ENCODE measurements at places on chromosomes 7 and 10.

DNA sequence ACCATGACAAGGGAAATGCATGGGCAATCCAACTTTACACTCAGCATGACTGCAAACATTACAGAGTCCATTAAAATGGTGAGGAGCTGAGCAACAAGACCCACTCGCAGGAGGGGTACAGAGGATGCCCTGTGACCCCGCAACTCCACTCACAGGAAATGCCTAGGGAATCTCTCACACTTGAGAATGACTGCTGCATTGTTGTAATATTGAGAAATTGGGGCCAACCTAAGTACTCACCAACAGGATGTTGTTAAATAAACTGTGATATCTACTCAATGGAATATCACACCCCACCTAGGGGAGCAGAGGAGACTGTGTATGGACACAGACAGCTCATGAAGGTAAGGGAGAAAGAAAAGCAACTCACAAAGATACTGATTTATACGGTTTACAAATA, 53.4 kb upstream of the CAMK2B start:
- DNase-seq = no peak

DNA sequence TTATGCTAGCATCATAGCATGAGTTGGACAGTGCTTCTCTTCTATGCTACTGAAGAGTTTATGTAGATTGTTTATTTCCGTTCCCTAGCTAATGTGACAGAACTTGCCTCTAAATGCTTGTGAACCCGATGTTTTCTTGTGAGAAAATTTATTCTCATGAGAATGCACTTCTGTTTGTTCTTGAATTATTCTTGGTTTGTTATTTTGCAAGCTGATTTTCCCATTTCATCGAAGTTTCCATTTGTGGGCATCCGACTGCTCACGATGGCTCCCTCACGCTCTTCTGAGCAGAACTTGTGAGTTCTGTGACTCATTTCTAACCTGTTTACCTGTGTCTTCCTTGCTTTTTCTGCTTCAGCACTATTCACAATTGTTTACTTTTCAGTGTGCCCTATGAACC, 59.9 kb downstream of the WDFY4 start:
- DNase-seq = no peak

GRCh38 chr10:11194859-11195586, 177.4 kb downstream of the CELF2 start:
- DNase-seq = no peak

- DNase-seq = no peak
Measured at GRCh38 chr7:75861636-75862035, 17.2 kb upstream of the RHBDD2 start.

- no peak for DNase-seq
Measured at GRCh38 chr10:61828034-61828433, 73.5 kb upstream of the ARID5B start.

- DNase-seq = no peak
Measured at GRCh38 chr7:1105189-1105588, 17.3 kb downstream of the GPER1 start.

DNA sequence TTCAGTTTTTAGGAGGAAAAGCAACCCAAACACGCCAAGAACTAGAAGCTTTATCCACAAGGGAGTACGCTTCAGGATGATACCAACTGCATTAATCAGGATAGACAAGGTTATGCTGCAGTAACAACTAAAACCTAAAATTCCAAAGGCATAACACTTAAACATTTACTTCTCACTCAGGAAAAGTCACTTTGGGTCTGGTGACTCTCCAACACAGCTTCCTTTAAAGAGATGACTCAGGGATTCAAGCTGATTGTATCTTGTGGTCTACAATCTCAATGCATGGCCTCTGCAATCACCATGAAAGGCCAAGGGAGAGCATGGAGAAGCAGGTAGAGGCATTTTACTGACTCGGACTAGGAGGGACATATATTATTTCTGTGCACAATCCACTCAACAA, 315.8 kb downstream of the KCNMA1 start:
- DNase-seq = no peak

- DNase-seq = no peak
Measured at GRCh38 chr7:155295511-155295910, 2.2 kb upstream of the INSIG1 start.

GRCh38 chr10:13916384-13916947, 329.7 kb downstream of the PRPF18 start:
- no peak for DNase-seq

DNA sequence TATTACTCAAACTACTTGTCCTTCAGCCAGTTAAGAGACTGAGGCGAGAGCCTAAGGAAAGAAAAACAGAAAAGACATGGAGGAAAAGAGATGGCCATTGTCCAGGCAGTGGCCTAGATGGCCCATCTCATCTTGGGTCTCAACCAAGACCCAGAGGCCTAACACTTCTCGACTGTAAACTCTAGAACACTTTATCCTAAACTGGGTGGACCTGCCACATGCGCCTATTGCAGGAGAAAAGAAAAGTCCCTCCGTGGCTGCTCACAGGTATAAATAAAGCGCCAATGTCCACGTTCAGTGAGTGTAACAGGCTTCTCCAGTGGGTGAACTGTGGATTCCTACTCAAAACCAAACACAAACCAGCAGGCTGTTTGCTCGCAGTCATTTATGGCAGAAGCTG, 92.7 kb upstream of the DDC start:
- DNase-seq = no peak

GRCh38 chr10:119655566-119656001, 4.4 kb downstream of the BAG3 start:
- DNase-seq = no peak

DNA sequence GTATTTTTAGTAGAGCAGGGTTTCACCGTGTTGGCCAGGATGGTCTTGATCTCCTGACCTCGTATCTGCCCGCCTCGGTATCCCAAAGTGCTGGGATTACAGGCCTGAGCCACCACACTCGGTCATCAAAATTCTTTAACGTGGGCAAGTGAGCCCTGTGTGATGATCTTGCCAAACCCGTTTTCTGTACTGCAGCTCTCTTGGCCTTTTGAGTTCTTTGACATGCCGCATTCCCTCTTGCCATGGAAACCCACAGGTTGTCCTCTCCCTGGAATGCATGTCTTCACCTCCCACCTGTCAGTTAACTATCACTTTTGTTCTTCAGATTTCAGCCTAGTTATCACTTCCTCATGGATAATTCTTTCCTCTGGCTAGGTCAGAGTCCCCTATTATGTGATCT, 5.0 kb downstream of the NUP205 start:
- DNase-seq = no peak

DNA sequence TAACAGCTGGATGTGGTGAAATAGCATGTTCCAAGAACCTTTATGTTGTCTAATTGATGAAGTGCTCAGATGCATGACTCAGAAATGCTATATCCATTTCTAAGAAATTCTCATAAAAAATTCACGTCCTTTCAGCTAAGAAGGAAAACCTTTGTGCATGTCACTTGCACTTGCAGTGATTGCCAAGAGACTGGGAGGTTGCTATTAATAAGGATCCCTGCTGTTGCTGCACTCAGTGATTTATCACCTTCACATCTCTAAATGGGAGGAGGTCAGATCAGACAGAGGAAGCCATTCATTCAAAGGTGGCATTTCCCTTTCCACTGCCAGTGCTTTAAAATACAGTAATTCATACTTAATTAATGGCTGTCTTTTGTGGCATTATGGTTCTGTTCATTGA, 89.5 kb downstream of the THSD7A start:
- DNase-seq = no peak

GRCh38 chr10:35554036-35554435, 51.1 kb upstream of the GJD4 start:
- DNase-seq = no peak

DNA sequence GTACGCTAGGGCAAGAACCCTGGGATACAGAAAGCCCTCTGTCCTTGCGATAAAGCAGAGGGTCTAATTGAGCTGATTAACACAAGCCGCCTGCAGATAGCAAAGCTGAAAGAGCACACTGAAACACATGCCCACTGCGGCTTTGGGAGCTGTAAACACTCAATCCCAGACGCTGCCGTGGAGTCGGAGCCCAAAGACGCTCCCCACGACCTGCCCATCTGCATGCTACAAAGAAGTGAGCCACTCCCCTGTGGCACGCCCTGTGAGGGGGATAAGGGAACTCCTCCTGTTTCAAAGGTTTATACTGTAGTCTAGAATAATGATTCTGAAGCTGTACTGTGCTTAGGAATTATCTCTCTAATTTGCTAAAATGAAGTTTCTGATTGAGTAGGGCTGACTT, 985.6 kb upstream of the GHITM start:
- no peak for DNase-seq

- no peak for DNase-seq
Measured at GRCh38 chr10:947051-947450, 15.5 kb upstream of the LARP4B start.

DNA sequence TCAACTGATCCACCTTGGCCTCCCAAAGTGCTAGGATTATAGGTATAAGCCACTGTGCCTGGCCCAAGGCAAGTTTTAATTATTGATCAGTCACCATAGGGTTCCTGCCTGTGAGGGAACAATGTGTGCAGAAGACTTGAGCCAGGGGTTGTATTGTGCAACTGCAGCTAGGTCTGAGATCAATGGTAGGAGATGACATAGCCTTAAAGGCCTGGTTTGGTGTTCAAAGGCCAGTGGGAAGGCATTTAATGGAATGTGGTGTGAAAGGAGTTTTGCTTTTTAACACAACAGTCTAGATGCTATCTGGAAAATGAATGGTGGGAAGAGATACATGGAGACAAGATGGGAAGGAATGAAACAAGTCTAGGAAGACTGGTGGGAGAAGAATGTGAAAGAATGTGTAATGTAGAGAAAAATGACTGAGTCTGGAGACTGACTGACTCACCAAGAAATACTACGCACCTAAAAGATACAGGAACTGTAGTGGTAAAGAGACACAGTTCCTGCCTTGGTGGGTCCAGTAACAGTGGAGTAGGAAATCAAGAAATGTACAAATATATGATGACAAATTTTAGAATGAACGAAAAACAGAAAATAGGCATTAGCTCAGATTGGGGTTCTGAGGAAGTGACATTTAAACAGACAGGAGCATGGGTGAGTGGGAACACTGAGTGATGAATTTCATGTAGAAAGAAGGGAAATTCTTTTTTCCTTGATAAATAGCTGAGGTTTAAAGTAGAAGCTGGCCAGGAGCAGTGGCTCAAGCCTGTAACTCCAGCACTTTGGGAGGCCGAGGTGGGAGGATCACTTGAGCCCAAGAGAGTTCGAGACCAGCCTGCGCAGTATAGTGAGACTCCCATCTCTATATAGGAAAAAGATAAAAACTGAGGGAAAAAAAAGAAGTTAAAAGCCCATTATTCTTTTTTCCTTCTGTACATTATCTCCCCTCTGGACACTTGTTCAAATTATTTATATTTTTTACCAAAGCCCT, 9.4 kb downstream of the HNRNPF start:
- DNase-seq = no peak

- DNase-seq = no peak
Measured at GRCh38 chr10:118870467-118871243, 115.9 kb upstream of the CACUL1 start.

GRCh38 chr10:74107391-74107790, 43.2 kb downstream of the AP3M1 start:
- no peak for DNase-seq

GRCh38 chr10:4154191-4154715, 369.2 kb upstream of the KLF6 start:
- DNase-seq = no peak

DNA sequence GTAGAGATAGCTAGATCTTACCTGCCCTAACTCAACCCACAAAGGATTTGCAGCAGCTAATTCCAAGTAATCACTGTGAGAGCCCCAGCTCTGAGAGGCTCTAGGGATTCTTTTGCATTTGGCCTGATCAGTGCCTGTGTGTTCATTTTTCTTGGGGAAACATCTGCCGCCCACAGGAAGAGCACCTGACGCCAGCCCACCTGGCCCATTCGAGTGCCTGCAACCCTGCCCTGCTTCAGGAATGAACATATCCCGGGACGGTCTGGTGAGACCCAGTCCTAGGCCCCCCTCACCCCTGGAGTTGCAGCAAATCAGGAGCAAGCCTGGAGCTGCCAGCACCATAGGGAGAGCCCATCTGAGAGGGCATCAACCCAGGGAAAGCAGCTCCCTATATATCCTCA, 38.8 kb downstream of the GSDME start:
- DNase-seq = no peak

DNA sequence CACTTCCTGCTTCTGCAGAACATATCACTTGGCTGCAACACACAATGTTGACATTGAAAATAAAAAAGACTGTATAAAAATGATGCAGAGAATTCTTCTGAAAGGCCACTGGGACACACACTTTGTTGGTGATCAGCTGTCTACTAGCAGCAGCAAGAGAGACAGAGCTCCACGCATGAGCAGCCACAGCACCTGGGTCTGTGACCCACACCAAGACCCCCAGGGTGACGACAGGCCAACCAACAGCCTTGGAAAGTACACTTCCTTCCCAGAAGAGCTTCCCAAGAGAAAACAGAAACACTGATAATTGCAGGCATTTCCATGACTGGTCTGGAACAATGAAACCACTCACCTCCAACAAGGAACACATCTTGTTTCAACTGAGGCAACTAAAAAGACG, 239.0 kb downstream of the DIP2C start:
- DNase-seq = no peak

GRCh38 chr10:130254662-130255061, 118.5 kb downstream of the GLRX3 start:
- DNase-seq = no peak

GRCh38 chr7:71408271-71408670, 276.3 kb downstream of the GALNT17 start:
- DNase-seq = no peak

DNA sequence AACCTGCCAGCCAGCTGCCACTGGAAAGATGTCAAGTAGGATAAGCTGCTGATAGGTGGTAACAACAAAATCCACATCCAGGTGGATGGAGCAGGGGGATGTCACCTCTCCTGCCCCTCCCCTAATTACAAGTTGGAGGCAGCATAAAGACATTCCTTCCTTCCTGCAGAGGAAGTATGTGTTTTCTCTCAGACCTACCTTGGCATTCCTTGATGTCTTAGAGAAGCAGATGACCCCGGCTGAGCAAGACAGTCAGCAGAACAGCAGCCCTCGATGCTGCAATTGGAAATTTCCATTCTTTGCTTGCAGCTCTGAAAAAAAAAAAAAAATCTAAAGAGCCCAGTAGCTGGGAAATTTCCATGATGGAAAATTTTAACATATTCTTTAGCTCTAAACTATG, 137.5 kb upstream of the MKLN1 start:
- DNase-seq = no peak

- DNase-seq = no peak
Measured at GRCh38 chr7:18041191-18041590, 13.5 kb upstream of the PRPS1L1 start.

GRCh38 chr10:79250259-79250658, 97.0 kb upstream of the PPIF start:
- no peak for DNase-seq

- no peak for DNase-seq
Measured at GRCh38 chr10:1690086-1690485, 47.2 kb downstream of the ADARB2 start.
